ENCODE measurements at places on chromosomes 12 and 14.

- no peak for DNase-seq
These were observed 169.5 kb downstream of the CHST11 start for GRCh38 chr12:104626069-104626837.

GRCh38 chr14:105012171-105012985 lies 8.5 kb downstream of the CDCA4 start:
- peak; percentile 17 for DNase-seq

DNA sequence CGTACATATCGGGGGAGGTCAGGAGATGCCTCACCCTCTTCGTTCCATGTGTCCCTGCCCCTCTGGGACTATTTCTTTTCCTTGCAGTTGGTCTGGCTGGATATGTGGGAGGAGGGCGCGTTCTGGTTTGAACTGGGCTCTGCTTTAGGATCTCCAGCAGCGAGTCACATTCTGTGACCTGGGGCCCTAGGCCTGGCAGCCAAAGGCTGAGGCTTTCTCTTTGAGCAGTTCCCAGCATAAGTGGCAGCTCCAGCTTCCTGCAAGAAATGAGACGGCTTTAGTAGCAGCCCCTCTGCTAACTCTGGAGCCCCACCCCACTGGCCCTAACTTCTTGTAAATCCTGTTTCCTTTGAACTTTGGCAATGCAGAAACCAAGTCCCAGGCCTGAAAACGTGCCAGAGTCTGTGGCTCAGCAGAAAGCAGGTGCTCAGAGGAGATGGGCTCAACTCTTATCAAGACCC lies 274.8 kb downstream of the DPF3 start:
- no peak for DNase-seq

GRCh38 chr12:20342111-20342510 lies 26.2 kb upstream of the PDE3A start:
- no peak for DNase-seq

DNA sequence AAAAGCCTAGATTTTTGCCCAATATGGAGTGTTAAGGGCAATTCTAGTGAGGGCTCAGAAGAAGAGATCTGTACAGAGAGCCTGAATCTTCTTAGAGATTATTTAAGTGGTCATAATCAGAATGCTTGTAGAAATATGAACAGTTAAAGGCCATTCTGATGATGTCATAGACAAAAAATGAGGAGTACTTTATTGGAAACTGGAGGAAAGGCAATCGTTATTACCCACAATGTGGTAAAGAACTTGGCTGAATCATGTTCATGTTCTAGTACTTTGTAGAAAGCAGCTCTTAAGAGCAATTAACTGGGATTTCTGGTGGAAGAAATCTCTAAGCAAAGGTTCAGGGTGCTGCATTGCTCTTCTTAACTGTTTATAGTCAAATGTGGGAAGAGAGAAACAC lies 36.4 kb upstream of the SYT10 start:
- no peak for DNase-seq

- no peak for DNase-seq
These were observed 9.1 kb upstream of the KRT80 start for GRCh38 chr12:52200781-52201450.

GRCh38 chr12:66767536-66767935 lies 88.7 kb upstream of the GRIP1 start:
- no peak for DNase-seq

DNA sequence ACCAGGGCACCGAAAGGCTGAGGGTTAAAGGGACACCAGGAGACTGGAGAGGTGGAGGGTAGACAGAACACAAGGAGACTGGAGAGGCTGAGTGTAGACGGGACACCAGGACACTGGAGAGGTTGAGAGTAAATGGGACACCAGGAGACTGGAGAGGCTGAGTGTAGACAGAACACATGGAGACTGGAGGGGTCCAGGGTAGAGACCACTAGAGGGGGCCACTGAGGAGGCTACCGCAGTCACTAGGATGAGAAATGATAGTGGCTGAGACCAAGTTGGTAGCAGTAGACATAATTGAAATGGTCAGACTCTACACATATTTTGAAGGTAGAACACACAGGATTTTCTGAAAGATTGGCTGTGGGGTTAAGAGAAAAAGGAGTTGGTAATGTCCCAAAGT lies 68.2 kb downstream of the PAH start:
- no peak for DNase-seq

DNA sequence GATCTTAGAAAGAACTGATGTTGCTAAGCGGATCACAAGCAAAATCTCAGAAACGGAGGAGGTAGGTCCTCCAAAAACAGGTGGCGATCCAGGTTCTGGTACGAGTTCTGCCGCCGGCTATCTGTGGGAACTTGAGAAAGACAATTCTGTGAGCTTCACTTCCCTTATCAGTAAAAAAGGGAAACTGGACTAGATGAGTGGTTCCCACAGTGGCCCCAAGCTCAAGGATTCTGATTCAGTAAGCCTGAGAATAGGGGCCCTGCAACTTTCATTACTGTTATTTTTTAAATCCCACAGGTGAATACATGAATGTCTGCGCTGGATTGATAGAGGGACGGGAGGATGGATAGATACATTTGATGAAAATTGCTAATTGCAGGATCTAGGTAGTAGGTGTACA lies 160.2 kb downstream of the PPM1H start:
- DNase-seq, result no peak

DNA sequence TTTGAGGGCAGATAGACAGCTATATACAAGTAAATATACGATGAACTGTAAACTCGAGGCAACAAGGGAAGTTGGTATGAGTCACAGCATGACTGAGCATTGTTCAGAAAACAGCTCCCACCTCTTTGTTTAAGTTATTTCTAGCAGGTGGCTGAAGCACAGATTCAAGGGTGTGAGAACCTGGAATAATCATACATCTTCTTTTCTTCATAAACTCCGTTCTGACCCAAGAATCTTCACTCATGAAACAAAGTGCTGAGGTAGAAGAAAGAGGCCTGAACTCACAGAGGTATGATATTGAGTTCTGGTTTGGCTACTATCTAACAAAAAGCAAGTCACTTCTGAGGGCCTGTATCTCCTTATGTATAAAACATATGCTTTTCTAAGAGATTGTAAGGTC lies 364.1 kb upstream of the KITLG start:
- no peak for DNase-seq
